ENCODE measurements at places on chromosomes 12 and 14.

DNA sequence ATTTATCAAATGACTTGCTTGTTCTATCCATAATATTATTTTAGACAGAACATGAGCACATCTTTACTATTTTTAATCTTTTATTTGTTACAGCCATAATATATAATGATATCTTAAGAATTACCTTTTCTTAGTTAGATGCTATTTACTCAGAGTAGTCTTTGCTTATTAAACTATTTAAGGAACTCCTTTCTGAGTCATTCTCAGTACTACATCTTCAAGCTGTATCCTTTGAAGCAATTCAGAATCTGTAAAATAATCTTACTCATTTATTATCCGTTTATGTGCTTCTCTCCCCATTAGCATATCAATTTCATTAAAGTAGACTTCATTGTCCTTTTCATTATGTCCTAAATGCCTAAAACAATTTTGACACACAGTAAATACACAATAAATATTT is 240.4 kb upstream of the FAR2 start:
- DNase-seq, result no peak

- DNase-seq, result peak; percentile 73
Observed at GRCh38 chr12:10968765-10969456, 17.8 kb downstream of the TAS2R50 start.

DNA sequence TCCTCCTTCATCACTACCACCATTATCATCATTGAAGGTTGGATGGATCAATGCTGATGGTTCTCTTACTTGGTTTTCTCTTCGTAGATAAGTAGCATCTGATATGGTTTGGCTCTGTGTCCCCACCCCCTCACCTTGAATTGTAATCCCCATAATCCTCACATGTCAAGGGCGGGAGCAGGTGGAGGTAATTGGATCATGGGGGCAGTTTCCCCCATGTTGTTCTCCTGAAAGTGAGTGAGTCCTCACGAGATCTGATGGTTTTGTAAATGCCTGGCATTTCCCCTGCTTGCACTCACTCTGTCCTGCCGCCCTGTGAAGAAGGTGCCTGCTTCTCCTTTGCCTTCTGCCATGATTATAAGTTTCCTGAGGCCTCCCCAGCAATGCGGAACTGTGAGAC is 172.4 kb upstream of the PWP1 start:
- DNase-seq, result no peak

DNA sequence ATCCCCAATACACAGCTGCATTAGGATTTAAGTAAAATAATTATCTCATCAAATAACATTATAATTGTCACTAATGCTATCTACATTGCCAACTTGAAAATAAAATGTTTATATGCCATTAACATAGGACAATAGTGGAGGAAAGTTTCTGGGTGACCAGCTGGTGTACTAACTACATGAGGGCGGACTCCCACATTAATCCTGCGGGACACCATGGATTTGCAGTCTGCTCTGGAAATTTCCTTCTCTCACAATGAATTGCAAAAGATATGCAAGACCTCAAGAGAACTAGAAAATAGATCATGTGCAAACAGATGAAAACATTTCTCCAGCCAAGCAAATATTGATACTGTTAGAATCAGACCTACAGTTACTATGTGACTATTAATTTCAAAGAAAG is 390.1 kb downstream of the NAV3 start:
- no peak for DNase-seq

- DNase-seq, result no peak
Observed at GRCh38 chr12:50203691-50204090, 36.5 kb upstream of the CERS5 start.

- no peak for DNase-seq
Observed at GRCh38 chr14:51208982-51209381, 31.1 kb upstream of the TMX1 start.

GRCh38 chr12:66025477-66025876 is 105.1 kb downstream of the LLPH start:
- no peak for DNase-seq

GRCh38 chr12:46946137-46946536 is 120.3 kb upstream of the SLC38A4 start:
- DNase-seq, result no peak

Measured in pulmonary artery endothelial cell (primary cell).